WERI-Rb-1 (cell line): ENCODE measurements at places on chromosomes 2 and 18.

- no peak for DNase-seq
These were observed 2.0 kb upstream of the TRPM8 start for GRCh38 chr2:233915128-233915527.

GRCh38 chr18:36300211-36300610, 2.7 kb downstream of the FHOD3 start:
- DNase-seq, result no peak

DNA sequence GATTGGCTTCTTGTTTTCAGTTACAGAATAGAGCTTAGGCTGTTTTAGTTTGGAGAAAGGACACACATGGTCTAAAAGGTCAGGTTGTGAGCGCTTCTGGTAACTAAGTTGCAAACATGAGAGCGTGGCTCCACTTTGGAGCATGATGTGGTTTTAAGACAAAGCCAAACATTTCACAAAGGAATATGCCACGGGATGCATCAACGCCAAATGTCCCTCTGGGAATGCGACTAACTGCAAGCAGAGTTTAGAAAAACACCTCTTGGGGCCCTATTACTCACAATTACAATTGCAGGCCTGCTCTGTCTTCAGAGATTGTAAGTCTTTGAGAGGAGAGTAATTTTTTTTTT, 25.4 kb downstream of the MYO7B start:
- DNase-seq, result no peak

- no peak for DNase-seq
These were observed 288.4 kb downstream of the ASXL3 start for GRCh38 chr18:33866386-33866785.

- peak; percentile 5 for DNase-seq
These were observed 338.3 kb downstream of the DYSF start for GRCh38 chr2:71791501-71792135.

- no peak for DNase-seq
These were observed 52.0 kb downstream of the LRATD1 start for GRCh38 chr2:14684516-14684915.

DNA sequence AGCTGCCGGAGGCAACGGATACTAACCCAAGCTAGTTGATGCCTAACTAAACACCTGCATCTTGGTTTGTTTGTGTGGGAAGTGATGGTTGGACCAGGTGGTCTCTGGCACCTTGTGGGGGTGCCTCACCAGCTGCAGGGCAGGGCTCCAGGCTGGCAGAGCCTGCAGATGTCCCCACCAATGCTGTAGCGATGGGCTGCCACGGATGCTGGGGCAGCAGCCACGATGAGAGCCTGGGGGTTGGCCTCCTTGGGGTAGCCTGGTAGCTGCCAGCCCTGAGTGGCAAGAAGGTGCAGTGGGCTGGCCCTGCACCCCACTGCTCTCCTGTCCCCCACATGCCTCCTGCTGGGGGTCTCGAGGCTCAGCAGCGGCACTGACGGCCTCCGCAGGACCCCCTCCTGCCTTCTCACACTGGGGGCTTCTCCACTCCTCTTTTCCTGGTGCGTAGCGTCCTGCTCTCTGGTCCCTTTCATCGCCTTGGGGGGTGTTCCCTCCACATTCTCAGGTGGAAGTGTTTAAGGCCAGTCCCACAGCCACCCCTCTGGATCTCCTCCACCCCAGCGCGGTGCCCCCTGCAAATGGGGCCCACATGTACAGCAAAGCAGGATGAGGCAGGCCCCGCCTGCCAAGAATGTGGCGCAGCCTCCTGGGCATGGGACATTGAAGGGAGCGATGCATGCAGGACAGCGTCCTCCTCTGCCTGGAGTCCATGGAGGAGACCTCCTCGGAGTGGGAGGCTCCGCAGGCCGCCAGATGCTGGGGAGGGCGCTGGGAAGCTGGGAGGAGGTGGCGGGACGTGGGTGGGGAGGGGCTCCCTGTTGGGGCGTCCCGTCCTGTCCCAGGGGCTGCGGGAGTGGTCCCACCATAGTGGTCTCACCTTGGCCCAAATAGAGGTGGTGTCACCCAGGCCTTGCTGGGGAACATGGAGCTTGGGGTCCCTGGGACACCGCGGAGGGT, 173.1 kb downstream of the ASB1 start:
- DNase-seq, result no peak

GRCh38 chr2:215787025-215787424, 226.3 kb downstream of the MREG start:
- no peak for DNase-seq

- no peak for DNase-seq
These were observed 2.0 kb upstream of the DES start for GRCh38 chr2:219416235-219416602.

DNA sequence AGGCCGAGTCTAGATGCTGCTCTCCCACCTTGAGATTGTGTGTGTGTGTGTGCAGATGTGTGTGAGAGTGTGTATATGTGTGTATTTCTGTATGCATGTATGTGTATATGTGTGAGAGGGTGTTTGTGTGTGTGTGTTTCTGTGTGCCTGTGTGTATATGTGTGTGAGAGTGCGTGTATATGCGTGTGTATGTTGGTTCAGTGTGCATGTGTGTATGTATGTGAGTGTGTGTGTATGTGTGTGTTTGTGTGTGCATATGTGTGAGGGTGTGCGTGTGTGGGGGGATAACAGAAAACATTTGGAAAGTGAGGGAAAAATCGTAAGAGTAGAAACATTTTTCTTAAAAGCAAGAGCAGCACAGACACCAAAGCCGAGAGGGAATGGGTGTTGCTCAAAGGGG, 309.1 kb downstream of the NDUFA10 start:
- DNase-seq, result no peak

- DNase-seq, result no peak
These were observed 38.7 kb upstream of the MEX3C start for GRCh38 chr18:51236225-51236624.

GRCh38 chr2:229947544-229947943, 25.2 kb downstream of the FBXO36 start:
- no peak for DNase-seq

- no peak for DNase-seq
These were observed 26.8 kb downstream of the PKDCC start for GRCh38 chr2:42074661-42075060.

DNA sequence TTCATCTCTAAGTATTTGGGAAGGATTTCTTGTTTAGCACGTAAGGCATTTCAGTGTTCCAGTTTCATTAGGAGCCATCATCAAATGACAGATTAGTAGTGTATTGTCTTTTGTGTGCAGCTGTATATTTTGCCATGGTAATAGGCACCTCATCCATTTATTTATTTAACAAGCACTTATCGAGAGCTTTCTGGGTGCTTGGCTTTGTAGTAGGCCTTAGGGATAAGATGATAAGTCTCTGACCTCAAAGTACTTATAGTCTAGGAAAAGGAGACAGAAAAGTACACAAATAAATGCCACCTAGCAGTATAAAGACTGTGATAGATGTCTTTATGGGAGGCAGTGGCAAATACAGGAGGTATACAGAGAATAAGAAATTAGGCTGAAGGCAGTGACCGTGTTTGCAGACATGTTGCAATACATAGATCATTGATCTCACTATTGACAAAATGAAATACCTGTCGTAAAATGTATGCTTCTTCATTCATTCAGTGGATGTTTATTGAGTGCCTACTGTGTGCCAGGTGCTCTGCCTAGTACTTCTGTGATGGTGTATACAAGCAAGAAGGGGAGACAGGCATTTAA, 265.9 kb downstream of the SETBP1 start:
- DNase-seq, result no peak

DNA sequence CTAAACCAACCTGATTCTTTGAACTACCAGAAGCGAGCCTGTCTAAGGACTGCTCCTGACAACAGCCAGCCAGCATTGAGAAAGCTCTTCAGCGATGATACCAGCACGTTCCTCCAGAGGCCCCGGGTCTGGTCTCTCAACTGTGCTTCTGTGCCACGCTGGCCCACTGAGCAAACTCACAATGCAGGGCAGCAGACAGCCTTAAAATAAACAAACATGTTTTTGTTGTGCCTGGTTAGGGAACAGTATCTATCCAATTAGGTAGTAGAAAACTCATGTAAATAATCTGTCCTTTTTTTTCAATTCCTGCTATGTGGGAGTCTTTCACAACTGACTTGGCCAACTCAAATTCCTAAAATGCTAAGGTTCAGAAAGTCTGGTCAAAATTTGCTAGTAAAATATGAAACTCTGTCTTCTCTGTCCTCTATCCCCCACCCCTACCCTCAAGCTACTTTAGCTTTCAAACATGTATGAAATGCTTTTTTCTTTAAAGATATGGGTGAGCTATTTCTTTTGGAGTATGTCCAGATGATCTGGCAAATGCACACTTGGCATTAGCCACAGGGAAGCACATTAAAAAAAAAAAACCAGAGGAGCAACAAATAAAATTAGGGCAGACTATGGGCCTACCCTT, 21.4 kb upstream of the EML4 start:
- no peak for DNase-seq

- DNase-seq, result no peak
These were observed 15.9 kb downstream of the FAM168B start for GRCh38 chr2:131077182-131077846.

DNA sequence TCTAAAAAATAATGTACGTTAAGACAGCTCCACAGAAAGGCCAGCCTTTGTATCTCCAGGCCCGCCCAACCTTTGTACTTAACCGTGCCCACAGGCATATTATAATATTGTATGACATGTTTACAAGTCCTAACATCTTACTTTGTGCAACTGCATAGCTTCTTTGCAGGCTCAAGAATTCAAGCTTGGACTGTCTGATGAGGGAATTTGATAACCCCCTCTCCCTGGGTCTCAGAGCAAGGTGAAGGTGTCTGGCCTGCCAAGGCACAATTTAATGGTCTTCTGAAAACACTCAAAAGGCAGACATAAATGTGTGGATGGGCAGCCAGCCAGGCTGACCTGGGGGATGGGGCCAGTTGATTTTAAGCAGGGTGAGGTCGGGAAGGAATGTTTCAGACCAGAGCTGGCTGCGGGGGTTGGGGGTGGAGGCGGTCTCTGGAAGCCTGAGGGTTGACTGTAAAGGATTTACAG, 732.7 kb upstream of the FANCL start:
- no peak for DNase-seq

DNA sequence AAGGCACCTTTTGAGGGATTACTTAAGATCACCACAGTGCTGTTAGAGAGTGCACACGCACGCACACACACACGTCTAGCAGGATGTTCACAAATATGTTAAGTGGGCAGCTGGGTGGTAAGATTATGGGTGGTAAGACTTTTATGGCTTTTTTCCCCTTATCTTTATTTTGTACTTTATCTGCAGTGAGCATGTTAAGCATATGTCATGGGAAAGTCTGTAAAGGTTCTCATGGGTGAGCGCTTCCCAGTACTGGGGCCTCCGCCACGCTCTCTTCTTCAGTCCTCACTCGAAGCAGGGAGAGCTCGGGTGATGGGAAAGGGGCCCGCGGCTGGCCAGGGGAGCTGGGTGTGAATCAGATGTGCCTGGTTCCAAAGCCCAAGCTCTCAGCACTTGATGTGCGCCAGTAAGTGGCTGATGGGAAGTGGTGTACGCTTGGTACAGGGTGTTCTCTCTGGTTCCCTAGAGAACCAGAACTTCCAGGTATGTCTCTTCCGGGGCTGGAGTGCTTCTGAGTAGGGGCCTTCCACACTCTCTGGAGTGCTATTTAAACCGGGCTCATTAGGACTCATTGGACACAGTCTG, 83.9 kb upstream of the YWHAQ start:
- DNase-seq, result no peak

- peak; percentile 76 for DNase-seq
These were observed 329.7 kb downstream of the FSIP2 start for GRCh38 chr2:186068139-186068801.

GRCh38 chr2:102498414-102498813, 25.4 kb downstream of the SLC9A4 start:
- DNase-seq, result no peak

DNA sequence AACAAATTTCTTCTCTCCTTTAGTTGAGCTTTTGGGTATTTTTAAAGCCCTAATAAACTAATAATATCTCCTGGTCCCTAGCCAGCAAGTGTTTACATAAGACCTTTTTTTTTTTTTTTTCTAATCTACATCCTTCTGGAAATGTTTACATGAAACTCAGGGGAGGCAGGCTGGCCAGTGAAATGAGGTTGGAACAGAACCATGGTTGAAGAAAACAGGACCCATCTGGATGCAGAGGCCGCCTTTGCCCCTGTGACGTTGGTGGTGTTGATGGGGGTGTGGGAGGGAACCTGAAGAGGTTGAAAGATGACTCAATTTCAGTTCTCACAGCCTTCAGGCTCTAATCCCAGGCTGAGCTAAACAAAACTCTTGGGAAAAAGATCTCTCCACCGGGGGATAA, 118.5 kb downstream of the NRP2 start:
- DNase-seq, result no peak

DNA sequence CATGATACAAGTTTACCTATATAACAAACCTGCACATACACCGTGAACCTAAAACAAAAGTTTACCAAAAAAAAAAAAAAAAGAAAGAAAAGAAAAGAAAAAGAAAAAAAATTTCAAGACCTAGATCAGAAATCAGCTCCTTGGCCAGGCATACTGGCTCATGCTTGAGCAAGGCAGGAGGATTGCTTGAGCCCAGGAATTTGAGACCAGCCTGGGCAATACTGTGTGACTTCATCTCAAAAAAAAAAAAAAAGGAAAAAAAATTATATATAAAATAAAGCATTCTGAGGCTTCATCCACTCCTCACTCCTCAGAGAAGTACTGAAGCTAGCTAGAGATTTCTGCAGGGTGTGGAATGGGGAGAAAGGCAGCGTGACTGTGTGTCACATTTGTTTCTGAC, 11.8 kb upstream of the PROC start:
- DNase-seq, result no peak

- no peak for DNase-seq
These were observed 97.5 kb downstream of the SH3YL1 start for GRCh38 chr2:166381-166780.

GRCh38 chr18:73407506-73407905, 539.7 kb upstream of the NETO1 start:
- no peak for DNase-seq
